Stimulated activated CD4-positive, alpha-beta T cell treated with anti-CD3 and anti-CD28 coated beads, Interleukin-4, amount 100 ng/mL, for 4 hours (primary cell): ENCODE measurements at places on chromosomes 11 and 22.

DNA sequence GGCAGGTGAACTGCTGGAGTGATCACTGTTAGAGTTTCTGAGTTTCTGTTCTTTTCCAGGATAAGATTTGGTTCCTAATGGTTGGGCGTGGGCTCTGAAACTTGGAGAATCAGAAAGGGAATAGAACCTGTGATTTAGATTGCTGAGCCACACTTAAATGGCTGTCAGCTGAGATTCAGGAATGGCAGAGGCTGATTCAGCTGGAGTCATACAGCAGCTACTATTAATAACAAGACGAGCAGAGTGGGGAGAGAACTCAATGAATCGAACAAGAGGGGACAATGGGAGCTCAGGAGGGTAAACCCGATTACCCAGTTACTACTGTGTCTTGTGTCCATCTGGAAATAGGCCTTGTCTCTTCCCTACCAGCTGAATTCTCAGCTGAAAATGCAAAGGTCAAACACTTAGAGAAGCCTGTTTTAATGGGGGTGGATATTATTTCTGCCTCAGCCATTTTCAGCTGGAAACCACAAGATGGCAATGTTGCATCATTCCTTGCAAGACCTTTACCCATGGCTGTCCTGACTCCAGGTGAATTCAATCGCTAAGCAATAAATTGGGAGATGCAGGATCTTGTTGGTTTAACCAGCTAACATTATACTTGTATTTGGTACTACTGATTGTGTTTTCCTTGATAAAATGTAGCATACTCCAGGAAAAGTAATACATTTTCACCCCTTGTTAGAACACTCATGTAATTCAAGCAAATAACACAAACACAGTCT is 104.5 kb upstream of the RAG2 start:
- no peak for DNase-seq

DNA sequence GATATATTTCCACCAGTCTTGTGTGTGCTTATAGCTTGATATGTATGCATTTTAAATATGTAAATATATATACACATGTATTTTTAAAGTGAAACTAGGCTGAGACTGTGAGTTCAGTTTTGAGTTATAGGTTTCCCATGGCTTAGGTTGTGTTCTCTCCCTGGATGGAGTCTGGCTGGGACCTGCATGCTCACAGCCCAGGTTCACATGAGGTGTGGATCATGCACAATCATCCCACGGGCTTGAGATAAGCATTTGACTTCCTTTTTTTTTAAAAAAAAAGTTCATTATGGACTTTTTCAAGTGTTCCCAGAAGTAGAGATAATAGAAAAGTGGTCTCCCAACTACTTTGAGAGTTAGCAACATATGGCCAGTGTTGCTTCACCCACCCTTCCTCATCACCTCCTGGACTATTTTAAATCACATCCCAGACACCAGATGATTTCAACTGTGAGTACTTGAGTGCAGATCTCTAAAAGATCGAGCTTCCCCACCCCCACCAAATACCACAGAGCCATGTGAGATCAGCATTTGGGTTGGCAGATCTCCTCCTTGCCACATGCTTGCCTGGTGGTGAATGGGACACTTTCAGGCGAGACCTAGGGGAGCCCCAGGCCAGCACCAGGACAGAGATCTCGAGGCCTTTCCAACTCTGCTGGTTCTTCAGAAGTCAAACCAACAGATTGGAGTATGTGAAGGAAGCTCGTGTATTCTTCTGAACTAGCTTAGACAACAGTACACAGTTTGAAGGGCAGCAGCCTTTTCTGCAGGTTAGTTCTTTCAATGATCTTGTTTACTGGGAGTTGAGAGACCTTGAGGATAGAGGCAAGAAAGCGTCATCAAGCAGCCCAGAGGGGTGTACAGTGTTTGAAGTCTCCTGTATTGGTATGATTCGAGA is 15.9 kb downstream of the MED15 start:
- DNase-seq: no peak

DNA sequence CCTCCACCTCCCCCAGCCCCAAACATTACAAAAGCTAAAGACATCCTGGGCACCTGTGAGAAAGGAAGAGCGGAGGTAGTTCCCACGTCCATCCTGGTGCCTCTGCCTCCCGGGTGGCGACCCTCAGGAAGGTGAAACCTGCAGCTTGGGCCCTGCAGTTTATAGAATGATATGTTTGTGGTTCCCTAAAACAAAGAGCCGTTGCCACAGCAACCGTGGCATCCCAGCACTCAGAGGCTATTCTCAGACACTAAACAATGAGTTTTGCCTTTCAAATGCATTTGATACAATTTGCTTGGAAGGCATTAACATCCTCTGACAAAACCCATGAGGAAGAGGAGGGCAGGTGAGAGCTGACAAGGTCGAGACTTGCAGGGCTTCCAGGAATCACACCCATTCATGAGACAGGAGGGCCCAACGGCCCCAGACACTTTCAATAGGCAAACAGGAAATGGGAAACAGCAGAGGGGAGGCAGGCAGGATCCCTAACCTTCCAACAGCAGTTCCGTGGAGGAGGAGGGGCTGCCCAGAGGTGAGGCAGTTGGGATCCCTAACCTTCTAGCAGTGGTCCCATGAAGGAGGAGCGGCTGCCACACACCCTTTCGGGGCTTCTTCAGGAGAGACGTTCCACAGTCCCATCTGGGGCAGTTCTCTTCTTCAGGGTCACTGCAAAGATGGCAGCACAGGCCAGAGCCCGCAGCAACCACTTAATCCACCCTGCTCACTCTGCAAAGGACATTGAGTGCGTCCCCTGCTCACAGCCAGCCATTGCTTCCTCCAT is 379.2 kb downstream of the SHANK2 start:
- DNase-seq: no peak

DNA sequence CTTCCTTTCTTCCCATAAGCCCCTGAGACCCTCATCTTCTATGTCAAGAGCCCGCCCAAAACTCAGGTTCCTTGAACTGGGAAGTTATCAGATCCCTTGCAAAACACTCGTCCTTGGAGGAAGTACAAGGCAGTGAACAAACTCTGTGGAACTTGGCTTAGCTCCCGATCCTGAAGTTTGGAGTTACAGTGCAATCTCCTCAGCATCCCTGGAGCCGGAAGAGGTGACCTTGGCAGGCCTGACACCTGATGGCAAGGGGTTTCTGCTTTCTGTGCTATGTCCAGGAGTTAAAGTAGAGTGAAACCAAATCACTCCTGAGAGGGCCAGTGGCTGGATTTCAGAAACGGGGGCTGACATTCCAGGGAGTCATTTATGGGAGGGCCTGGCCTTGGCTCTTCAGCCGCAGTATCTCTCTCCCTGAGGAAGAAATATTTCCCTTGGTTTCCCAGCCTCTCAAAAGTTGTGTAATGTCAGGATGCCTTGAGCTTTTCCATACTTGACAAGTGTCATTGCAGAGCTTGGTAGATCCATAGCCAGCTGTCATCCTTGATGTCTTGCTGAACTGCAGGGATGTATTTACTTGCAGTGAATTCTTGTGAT is 1.9 kb upstream of the GRAMD1B start:
- DNase-seq: no peak

GRCh38 chr11:131977854-131978253 is 607.4 kb downstream of the NTM start:
- no peak for DNase-seq

DNA sequence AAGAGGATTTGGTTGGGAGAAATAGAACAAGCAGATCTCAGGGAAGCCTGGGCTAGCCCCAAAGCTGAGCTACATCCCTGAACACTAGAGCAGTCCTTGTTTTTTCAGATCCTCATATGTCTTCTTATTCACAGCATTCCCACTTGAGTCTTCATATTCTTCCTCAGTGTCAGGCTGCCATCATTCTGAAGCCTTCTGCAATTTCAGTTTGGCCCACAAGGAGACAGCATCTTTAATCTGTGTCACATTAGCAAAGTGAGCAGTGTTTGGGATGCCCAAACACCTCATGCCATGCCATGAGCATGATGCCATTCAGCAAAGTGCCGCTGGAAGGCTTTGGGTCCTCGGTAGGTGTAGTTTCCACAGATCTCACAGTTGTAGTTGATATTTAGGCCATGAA is 56.6 kb downstream of the SCN3B start:
- DNase-seq: no peak
